ENCODE measurements at places on chromosomes 3 and 15.

GRCh38 chr3:13208706-13209633 is 135.7 kb upstream of the IQSEC1 start:
- DNase-seq = no peak

- DNase-seq = peak; percentile 34
These were observed 19.1 kb upstream of the GLCE start for GRCh38 chr15:69141286-69141701.

DNA sequence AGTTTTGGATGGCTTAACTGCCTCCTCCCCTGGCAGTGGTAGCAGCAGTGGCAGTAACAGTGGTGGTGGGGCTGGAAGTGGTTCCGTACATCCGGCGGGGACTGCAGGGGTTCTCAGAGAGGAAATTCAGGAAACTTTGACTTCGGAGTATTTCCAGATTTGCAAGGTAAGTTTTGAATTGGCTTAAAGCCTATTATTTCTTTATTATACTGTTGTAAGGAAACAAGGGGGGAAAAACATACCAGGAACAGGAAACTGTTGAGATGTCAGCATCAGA is 1.5 kb downstream of the STXBP5L start:
- DNase-seq = peak; percentile 23

DNA sequence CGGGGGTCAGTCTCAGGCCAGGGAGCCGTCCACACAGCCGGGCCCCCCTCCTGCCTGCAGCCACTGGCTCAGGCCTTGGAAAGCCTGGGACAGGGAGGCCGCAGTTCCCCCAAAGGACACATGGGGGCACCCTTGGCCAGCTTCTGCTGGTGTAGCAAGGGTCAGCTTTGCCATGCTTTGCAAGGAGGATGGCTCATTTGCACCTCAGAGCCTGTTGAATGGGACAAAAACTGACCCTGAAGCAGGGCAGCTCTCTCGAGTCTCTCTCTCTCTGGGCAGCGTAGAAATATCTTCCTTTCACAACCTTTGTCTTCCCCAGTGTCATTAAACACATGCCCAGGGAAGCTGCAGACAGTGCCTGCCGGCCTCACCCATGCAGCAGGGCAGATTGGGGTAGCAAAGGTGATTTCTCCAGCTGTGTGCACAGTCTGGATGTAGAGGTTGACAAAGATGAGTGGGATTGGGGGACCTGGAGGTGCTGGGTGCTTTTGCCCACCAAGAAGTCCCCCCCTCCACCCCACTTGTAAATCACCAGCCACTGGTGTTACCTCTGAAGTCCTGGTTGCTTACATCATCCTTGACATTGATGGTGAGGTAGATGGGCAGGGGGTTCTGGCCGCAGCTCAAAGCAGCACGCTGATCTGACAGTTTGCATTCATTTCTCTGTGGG is 17.4 kb upstream of the EHD4 start:
- peak; percentile 78 for DNase-seq

- DNase-seq = no peak
These were observed 7.1 kb downstream of the CHD2 start for GRCh38 chr15:92907229-92907628.

- no peak for DNase-seq
These were observed 8.0 kb upstream of the SEMA3B start for GRCh38 chr3:50260942-50261441.

GRCh38 chr15:34933432-34933975 is 36.0 kb downstream of the AQR start:
- DNase-seq = no peak

GRCh38 chr3:125300416-125300815 is 74.7 kb downstream of the ZNF148 start:
- no peak for DNase-seq

GRCh38 chr3:170499562-170500156 is 81.0 kb downstream of the CLDN11 start:
- DNase-seq = peak; percentile 60

GRCh38 chr3:56456117-56456516 is 12.2 kb downstream of the ERC2 start:
- DNase-seq = no peak

DNA sequence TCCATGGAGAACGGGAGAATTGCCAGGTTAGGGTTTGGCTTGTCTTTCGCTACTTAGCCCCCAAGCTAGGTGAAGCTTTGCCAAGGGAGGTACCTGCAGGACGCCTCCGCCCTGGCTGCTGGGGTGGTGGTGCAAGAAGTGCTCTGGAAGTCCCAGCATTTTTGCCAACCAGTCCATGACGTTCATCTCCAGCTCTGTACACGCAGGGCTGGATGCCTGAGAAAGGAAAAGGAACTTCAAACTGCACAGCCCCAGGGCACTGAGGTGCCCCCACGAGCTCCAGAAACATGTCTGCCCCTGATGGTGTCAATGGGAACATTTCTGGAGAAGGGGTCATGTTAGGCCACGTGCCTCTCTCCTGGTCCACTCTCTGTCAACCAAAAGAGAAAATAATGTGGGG is 8.2 kb downstream of the HDC start:
- DNase-seq = no peak

GRCh38 chr3:157649511-157649910 is 146.3 kb upstream of the VEPH1 start:
- DNase-seq = no peak

DNA sequence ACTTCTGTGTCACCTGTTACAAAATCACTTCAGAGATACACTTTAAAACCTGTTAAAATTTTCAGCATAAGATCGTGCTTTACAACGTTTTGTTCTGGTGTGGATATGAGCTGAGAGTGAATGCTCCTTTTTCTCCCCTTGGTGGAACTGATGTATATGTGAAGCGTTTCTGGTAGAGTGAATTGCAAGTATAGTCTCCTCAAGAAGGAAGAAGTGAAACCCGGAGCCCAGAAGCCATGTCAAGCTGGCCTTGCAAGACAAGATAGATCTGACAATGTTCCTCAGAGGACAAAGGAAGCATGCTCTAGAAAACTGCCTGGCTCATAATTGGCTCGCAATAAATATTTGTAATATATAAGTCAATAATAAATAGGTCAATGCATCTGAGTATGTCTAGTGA is 23.6 kb downstream of the SERPINI2 start:
- DNase-seq = no peak

DNA sequence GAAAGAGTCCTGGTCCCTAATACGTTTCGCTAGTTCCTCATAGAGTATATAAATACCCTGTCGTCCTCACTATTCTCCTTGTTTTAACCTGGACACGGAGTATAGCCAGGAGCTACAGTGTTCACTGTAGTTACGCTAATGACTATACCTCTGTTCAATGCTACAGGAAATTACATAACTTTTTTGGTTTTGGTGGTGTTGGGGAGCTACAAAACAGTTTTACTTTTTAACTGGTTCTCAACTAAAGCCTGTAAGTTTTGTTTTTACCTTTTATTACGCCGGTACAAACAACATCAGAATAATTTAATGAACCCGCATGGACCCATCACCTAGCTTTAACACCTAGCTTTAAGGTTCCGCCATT is 1.5 kb downstream of the LMLN start:
- DNase-seq = no peak

DNA sequence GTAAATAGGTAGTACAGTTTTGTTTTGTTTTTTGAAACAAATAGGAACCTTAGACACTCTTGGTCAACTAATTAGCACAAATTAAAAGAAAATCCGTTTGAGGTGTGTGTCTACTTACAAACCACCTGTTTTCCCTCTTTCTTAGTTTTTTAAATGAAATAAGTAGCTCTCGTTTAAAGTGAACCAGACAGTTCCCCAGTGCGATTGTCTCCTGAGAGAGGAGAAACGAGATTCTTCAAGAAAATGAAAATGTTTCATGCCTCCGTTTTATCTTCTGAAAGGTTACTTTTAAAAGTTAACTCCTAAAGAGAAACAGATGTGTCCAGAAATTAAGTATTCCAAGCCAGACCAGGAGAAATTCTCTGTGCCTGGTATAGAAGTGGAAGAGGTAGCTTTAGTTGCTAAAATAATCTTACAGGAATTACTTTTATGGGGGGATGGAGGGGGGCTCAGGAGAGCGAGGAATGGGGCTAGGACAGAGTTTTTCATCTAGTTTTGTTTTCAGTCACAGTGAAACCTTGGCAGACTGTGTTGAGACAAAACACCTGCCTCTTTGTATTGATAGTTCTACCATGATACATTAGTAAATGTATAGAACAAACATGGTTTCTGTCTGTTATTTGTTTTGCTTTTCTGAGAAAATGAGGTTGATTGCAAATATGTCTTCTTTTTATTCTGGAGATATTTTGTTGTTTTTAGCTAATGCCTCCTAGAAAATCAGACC is 155.1 kb upstream of the CNTN4 start:
- no peak for DNase-seq

DNA sequence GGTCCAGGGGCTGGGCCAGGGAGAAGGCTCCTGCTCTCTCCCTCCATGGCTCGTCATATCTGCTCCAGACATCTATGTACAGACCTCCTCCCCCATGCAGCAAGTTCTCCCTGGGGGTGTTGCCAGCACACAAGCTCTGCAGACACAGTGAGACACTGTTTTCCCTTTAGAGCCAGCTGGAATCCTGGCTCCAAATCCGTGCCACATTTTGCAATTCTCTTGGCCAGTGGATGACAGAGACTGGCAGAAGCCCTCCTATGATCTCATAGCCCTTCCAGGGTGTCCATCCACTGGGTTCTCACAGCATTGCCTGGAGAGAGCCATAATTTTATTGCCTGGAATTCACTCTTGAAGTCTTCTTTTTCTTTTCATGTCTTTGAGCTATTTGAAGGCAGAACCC is 203.9 kb downstream of the TLE3 start:
- DNase-seq = peak; percentile 27

GRCh38 chr3:195748661-195749060 is 27.9 kb downstream of the MUC20 start:
- DNase-seq = no peak

DNA sequence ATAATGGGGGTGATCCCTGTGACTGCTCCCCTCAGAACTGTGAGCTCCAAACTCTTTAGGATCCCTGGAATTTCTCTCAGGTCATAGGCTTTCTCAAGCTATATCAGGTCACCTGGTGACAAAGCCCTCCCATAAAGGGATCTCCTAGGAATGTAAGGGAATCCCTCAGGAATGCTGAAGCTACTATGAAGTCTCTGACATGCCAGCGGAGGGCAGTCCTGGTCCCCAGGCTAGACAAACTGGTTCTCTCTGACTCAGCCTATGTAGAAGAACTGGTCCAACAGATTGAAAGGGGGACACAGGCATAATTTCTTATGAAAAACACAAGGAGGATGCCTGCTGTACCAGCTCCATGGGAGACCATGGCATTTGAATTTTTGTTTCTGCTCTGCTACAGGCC is 6.7 kb downstream of the LPCAT4 start:
- no peak for DNase-seq

DNA sequence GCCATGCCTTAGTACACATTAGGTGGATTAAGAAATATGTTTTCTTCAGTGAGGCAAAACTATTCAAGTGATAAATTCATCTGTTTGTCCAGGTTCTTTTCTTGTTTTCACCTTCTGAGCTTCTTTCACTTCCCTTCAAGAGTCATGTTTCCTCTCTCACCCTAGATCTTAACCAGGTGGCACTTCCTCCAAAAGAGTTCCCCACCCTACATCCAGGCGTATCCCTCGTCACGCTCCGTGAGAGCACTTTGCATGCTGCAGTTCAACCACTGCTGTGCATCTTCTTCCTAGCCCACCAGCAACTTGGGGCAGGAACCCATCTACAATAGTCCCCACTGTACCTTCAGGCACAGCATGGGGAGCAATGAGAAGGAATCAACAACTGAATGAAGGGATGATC is 28.9 kb downstream of the OSBPL10 start:
- no peak for DNase-seq

GRCh38 chr3:183254487-183255347 is 1.7 kb downstream of the B3GNT5 start:
- DNase-seq = peak; percentile 14

DNA sequence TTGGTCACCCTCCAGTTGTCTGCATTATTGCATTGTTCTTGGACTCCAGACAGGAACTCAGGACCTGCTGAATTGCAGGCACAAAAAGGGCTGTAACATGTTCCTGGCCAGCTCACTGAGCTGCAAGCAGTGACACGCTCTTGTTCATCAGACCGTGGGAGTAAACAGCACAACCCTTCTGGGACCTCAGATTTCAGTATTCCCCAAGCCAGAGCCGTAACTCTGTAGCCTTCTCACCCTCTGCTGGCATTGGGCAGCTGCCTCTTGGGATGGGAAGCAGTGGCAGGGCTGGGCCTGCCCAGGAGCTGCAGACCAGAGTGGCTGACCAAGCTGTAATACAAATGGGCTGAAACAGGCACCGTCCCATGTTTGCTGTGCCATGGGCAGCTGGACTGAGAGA is 607.1 kb upstream of the BCHE start:
- DNase-seq = no peak

- peak; percentile 17 for DNase-seq
These were observed 638 bp upstream of the TBC1D5 start for GRCh38 chr3:17742880-17743657.

DNA sequence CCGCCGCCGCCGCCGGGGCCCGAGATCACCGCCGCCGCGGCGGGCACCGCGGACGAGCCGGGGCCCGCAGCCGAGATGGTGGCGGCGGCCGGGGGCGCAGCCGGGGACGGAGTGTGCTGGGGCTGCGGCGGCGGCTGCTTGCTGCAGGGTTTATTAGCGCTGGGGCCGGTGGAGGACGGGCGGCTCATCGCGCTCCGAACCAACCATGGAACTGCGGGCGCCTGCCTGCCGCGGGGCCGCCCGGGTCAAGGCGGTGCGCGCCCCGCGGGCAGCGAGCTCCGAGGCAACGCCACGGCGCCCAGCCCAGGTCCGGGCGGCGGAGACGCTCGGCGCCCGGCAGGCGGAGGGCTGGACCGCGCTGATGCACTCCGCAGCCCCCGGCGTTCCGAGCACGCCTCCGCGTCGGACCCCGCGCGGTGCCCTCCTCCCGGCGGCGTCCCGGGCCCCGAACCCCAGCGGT is 277 bp downstream of the SIAH2 start:
- DNase-seq = no peak

DNA sequence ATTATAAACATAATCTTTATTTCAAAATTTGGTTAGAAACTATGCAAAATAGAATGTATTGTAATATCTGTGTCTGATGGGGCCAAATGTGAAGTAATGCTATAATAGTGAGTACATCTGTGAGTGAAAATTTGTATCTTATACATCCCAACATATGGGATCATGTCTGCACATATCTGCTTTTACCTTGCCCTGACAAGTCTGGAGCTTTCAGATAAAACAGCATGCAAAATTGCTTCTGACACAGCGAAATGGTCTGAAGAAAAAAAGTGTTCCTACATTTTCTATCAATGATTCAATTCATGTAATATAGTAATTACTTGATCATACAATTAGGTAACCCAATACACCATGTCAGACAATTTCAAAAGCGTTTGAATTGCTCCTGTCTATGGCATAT is 58.1 kb upstream of the P3H2 start:
- no peak for DNase-seq

GRCh38 chr3:52050571-52050970 is 5.8 kb downstream of the DUSP7 start:
- DNase-seq = no peak

- no peak for DNase-seq
These were observed 52.8 kb downstream of the SEMA5B start for GRCh38 chr3:122974764-122975162.
